PC-3 (cell line): ENCODE measurements at places on chromosomes 6 and 20. TPM values are rescaled to one million over a fixed set of nuclear protein-coding genes. Genes with fewer than 3 reads are reported as not detected.

DEFB132 gene
- not detected in 2 replicates for total RNA-seq

DNA sequence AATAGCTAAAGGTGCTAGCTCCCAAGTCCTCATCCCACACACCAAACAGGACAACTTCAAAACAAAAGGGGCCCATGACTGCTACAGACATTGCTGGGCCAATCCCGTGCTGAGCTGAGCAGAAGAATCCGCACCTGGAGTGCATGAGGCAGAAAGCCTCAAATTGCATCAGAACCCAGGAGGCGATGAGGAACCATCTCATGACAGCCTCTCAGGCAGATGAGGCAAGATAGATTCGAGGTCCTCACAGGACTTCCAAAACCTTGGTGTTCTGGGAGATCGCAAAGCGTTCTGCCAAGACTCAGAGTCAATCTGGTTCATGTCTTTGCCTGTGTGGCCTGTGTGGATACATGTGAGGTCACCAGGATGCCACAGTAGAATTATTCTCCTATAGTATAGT, 32.8 kb upstream of the SSTR4 start:
- no peaks in the 10 kb centered on the region for H3K36me3 ChIP-seq
- DNase-seq, result no peak
- H3K4me3 ChIP-seq, result no peak overlapping the region
- H3K4me1 ChIP-seq, result peaks cover 14% of the 10 kb centered on the region

ANKEF1 gene
- 11.6 and 13.1 TPM in 2 replicates for total RNA-seq

GRCh38 chr6:45663251-45664221, 285.8 kb upstream of the SUPT3H start:
- H3K36me3 ChIP-seq, result no peaks in the 10 kb centered on the region
- H3K4me1 ChIP-seq, result peaks cover 6% of the 10 kb centered on the region
- H3K27ac ChIP-seq, result no peak overlapping the region
- DNase-seq, result no peak
- H3K27me3 ChIP-seq, result no peaks in the 10 kb centered on the region

SPACA1 gene
- not detected in 2 replicates for total RNA-seq

- H3K4me3 ChIP-seq, result no peak overlapping the region
- DNase-seq, result no peak
- H3K36me3 ChIP-seq, result no peaks in the 10 kb centered on the region
- no peak overlapping the region for H3K27ac ChIP-seq
- no peaks in the 10 kb centered on the region for H3K4me1 ChIP-seq
- no peaks in the 10 kb centered on the region for H3K27me3 ChIP-seq
Observed at GRCh38 chr20:8946036-8946940, 122.6 kb upstream of the PLCB4 start.
